ENCODE measurements at places on chromosomes 5 and 9. TPM values are rescaled to one million over a fixed set of nuclear protein-coding genes. Genes with fewer than 3 reads are reported as not detected.

GRCh38 chr9:134205672-134206310 lies 41.4 kb upstream of the RNU6ATAC start:
- DNase-seq = no peak

DNA sequence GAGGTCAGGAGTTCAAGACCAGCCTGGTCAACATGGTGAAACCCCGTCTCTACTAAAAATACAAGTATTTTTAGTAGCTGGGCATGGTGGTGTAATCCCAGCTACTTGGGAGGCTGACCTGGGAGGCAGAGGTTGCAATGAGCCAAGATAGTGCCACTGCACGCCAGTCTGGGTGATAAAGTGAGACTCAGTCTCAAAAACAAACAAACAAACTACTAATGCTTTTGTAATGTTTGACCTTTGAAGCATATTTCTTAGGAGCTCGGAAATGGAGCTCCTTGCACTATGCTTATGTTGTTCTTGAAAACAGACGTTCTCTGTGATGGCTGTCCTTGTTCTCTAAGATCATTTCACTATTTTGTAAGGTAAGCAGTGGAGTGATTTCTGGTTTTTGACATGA lies 6.0 kb downstream of the F2RL2 start:
- no peak for DNase-seq

- no peak for DNase-seq
These were observed at the start of gene TRIM7 for GRCh38 chr5:181204826-181205760. Gene TRIM7, minus strand, starts transcription at chr5:181205196. Its CDS starts 86 bp downstream, at chr5:181205110.

GRCh38 chr9:87109231-87109631 lies 161.9 kb upstream of the GAS1 start:
- DNase-seq = no peak

DNA sequence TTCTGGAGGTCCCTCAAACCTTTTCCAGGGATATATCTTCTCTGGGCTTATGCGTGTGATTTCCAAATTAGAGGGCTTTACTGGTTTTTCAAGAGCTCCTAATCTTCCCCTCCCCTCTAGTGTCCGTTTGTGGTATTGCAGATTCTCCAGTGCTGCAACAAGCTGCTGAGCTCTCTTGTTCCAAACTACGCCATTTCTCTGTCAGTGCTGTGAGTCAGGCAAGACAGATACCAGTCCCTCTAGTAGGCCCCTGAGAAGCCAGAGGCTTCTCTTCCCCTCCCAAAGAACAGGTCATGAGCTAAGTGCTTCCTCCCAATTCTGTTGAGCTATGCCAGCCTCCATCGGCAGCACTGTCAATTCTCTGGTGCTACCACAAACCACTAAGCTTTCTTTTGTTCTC lies 149.5 kb downstream of the FANCC start:
- DNase-seq = no peak

GRCh38 chr5:137921931-137922330 lies 32.7 kb downstream of the PKD2L2 start:
- DNase-seq = no peak

DNA sequence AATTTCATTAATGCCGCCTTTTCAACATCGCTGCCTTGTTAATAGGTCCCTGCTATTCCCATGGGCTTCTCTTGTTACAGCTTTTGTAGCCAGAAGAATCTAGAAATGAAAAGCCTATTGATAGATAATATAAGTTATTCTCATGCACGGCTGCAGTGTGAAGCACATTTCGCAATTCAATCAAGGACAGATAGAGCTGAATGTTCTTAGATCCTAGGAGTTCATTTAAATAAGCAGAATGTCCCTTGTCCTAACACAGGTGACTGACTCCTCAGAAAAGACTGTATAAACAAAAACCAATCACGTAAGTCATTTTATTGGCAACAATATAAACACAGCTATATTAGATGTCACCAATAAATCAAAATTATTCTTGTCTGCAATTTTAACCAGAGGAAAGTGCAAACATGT lies 9.4 kb downstream of the GLIS3 start:
- no peak for DNase-seq

GRCh38 chr5:13250464-13251291 lies 693.8 kb downstream of the DNAH5 start:
- DNase-seq = no peak

DNA sequence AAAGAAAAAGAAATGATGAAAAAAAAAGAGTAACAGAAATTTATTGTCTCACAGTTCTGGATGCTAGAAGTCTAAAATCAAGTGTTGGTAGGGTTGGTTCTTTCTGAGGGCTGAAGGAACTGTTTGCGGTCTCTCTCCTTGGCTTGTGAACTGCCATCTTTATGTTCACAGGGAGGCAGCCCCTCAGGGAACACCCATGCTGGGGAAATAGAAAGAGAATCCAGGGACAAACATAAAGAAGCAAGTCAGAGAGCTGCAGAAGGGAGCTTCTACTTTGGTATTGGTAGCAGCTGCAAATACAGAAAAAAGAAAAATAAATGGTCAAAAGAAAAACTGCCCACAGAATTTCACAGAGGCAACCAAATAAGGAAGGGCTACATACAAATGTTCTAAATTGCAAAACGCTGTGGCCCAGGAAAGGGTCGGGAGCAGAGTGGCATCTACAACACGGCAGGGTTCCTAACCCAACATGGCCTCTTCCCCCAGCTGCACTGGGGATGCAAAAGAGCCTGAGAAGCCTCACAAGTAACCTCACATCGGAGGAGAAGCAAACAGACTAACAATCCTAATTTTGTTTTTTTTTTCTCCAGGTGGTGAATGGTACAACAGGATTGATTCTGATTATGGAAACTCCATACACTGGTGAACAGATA lies 37.4 kb downstream of the ELOVL7 start:
- no peak for DNase-seq

DNA sequence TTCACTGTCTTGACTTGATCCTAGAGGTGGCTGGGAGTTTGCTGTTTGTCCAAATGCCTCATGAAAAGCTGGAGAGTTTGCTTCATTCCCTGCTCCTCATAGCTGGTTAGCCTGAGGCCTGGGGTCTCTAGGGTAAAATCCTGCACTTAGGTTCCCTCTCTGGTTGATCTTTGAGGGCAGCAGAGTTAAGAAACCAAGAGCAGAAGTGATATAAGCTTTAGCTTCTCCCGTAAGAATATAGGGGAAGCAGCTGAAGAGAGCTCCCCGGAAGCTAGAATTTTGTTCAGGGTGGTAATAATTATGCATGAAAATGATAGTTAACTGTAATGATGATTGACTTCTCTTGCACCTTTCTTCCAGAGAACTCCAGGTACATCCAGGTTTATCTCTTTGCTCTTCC lies 1.4 kb downstream of the FAM53C start:
- DNase-seq = no peak

DNA sequence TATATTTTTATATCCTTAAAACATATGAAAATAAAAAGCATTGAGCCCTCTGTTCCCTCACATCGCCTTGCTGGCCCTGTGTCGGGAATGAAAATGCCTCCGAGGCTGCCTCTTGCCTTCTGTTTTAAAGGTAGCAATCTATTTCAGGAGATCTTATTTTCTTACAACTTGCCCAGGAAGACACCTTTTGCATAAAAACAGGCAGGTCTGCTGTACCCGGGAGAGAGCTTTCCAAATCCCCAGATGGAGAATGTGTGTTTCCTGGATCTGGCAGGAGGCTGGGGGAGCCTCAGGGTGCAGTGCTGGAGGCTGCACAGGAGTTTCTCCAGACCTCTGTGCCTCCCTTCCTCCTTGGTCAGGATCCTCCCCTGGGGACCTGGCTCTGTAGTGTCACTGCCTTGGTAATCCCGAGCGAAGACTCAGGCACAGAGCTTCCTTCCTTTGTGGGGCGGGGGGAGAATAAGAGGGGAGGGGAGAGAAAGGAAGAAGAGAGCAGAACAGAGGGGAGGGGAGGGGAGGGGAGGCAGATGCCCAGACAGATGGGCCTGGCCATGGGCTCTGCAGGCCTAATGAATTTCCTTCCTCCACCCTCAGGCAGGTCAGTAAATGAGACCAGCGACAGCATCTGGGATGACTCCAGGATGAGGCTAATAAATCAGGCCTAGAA lies 104.0 kb upstream of the BOD1 start:
- DNase-seq = no peak

DNA sequence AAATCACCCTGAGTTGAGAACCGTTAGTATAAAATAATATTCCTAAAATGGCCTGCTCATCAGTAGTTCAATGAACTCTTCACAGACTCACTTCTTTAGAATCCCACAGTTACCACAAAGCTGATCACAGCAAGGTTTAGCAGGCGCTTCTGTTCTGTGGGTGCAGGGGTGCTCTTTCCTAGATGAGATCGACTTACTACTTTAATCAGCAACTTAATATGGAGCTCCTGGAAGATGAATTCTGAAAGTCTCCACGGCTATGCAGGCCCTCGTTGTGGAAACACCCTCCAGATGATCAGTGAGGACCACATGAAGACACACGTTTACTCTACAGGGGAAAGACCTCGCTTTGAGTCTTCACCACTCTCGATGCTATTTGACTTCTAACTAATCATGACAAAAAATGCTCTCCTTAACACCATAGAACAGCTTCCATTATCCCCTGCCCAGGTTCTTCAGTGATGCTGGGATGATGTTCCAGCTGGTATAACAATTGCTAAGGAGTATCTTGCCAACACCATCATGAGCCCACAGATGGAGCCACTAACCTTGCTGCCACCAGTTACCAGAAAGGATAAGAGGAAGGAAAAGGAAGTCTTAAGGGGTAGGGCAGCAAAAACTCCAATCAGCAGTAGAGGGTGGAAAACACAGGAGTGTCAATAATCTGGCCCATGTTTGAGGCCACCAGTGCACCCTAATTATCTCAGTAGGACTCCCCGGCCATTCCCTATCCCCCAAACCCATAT lies 17.9 kb upstream of the GPX8 start:
- DNase-seq = no peak

GRCh38 chr5:98635656-98636055 lies 137.8 kb upstream of the RGMB start:
- DNase-seq = no peak

- DNase-seq = no peak
These were observed 1.5 kb downstream of the DNAJC21 start for GRCh38 chr5:34930870-34931269.

DNA sequence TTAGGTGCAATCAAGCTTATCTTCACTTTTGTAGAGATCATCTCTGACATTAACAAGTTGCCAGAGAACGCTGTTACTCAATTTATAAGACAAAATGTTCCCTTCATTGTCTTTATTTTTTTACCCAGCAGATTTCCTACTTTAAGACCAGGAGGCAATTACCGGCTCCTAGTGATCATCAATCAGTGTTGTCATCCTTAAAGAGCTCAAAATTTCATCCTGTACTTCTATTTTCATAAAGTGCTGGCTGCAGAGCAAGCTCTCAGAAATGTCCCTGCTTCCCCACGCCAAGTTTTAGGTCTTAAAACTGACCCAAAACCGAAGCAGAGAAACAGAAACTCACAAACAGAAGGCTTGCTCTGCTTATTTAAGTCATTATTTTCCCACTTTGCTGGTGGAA lies 82.9 kb downstream of the PJA2 start:
- no peak for DNase-seq

DNA sequence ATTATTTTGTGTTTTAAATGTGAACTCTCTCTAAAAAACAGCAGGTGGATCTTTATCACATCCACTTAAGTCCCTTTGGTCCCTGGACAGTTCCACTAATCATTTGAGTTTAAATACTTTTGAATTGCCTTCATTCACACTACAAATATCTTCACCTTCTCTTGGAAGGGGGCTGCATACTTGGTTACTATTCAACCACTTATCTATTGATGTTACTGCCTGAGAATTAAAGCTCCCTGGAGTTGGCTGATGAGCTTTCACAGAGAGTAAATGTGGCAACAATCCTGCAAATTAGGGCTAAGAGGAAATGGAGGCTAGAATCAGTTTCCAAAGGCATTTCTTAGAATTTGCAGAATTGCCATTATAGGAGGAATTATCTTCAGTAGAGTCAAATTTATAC lies 180.4 kb downstream of the ST8SIA4 start:
- DNase-seq = no peak

TCF7 gene
- total RNA-seq = 3.9 TPM

STKLD1 gene
- total RNA-seq = not detected

GALT gene
- total RNA-seq = 21.3 TPM
